ENCODE measurements at places on chromosomes 1 and 21.

DNA sequence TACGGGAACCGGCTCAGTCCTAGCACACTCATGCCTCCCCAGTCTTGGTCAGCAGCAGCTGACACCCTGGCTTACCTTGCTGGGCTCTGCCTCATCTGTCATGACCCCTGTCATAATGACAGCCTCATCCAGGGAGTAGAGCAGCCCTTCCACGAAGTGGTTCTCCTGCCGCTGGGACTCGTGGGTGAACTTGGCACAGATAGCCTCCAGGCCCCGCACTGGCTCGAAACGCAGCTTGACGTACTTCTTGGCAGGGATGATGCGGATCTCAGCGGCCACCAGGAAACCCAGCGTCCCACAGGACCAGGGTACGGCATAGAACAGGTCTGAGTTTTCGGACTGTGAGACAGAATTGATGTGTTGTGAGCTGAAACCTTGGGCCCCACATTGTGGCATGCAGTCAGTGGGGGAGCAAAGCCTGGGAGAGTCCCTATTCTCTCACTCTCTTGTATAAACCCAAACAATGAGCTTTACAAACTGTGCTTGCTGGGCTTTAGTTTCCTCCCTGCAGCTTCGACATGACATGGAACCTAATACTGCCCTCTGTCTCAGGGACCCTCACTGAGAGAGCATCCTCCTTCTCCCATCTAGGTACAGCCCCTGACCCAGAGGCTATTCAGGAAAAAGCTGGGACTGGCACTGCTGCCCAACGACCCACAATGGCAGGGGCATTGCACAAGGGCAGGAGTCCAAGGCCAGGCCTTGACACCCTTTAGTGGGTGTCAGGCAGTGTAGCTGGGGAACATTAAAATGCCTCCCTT lies 15.5 kb downstream of the DHCR24 start:
- no peak for DNase-seq

DNA sequence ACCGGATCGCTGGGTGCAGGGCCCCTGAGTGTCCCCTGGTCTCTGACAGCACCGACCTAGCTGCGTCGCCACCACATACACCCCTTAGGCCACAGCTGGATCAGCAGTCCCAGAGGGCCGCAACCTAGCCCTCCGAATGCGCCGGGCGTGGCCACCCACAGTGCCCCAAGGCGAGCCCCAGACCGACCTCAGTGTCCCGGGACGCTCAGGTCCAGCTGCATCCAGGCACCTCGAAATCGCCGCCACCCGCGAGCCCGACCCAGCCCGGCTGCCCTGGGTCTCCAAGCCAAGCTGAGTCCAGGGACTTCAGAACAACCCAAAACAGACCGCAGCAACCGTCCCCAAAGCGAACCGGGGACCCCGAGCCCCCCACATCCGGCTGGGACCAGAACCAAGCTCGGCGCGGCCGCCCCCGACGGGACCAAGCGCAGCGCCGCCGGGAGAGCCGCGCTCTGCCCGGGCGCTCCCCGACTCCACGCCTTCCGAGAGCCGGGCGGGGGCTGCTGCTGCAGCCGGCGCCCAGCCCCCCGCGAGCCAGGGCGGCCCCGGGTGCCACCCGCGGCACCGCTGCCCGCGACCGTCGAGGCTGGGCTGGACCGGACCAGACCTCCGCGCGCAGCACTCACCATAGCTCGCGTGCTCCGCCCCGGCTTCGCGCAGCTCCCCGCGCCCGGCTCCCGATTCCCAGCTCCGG lies 54.6 kb upstream of the ECE1 start:
- DNase-seq = no peak

- DNase-seq = peak; percentile 91
Measured at GRCh38 chr21:44836666-44837471, 19.0 kb upstream of the SUMO3 start.

DNA sequence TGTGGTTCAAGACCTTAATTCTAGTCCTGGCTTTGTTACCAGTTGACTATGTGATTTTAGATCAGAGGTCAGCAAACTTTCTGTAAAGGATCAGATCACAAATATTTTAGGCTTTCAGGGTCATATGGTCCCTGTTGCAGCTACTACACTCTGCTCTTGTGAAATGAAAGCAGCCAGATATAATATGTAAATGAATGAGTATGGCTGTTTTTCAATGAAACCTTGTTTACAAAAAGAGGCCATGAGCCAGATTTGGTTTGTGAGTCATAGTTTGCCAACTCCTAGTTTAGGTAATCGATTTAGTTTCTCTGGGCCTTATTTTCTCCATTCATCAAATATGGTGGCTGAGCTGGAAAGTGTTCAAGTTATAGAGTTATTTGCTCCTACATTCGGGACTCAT lies 346.7 kb downstream of the NUF2 start:
- DNase-seq = no peak

GRCh38 chr1:8473121-8473875 lies 155.4 kb downstream of the SLC45A1 start:
- DNase-seq = no peak

DNA sequence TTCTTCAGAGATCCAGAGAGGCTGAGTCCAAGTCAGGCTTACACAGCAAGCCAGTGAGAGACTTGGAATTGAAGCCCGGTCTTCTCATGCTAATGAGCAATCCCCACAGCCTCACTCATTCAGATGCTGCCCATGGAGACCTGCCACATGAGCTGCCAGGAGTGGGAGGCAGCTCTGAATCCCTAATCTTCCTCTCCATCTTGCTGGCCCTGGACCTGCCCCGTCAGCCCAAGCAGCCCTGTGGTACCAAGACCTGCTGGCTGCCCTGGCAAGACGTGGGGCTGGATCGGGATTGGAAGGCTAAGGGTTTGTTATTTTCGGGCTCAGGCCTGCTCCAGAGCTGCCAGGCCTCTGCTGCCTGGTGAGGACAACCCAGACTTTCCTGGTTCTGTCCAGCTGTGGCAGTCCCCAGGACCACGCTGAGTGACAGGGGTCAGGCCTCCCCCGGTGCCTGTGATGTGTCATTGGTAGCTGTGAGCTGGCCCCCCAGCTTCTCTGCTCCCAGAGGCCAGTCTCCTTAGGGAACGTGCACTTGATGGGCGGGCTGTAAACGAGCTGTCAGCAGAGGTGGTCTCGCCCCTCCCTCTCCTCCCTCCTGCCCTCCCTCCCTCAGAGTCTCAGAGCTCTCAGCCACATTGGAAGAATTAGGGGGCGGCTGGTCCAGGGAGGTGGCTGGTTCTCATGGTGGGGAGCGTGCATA lies 135.0 kb downstream of the FOXD2 start:
- DNase-seq = no peak

DNA sequence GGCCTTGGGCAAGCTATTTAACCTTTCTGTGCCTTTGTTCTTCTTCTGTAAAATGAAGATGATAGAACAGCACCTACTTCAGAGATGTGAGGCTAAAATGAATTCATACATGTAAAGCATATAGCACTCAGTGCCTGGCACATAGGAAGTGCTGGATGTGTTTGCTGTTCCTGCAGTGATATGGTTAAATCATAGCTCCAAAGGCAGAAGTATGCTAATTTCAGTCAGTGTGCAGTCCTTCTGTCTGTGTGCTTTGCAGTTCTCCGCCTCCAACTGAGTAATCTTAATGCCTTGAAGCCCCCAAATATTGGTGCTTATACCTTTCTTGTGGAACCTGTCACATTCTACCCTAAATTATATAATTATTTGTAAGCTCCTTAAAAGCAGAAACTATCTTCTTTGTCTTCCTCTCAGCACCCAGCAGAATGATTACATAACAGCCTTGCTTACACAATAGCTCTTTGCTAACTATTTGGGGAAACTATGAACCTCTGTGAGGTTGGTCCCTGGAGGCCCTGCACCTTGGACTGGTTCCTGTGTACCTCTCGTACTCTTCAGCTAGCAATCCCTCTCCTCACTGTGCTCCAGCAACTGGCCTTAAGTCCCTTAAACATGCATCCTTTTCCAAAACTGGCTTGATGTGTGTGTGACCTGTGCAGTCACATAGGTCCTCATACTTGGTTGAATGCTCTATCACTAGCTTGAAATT lies 57.0 kb upstream of the CACYBP start:
- no peak for DNase-seq

DNA sequence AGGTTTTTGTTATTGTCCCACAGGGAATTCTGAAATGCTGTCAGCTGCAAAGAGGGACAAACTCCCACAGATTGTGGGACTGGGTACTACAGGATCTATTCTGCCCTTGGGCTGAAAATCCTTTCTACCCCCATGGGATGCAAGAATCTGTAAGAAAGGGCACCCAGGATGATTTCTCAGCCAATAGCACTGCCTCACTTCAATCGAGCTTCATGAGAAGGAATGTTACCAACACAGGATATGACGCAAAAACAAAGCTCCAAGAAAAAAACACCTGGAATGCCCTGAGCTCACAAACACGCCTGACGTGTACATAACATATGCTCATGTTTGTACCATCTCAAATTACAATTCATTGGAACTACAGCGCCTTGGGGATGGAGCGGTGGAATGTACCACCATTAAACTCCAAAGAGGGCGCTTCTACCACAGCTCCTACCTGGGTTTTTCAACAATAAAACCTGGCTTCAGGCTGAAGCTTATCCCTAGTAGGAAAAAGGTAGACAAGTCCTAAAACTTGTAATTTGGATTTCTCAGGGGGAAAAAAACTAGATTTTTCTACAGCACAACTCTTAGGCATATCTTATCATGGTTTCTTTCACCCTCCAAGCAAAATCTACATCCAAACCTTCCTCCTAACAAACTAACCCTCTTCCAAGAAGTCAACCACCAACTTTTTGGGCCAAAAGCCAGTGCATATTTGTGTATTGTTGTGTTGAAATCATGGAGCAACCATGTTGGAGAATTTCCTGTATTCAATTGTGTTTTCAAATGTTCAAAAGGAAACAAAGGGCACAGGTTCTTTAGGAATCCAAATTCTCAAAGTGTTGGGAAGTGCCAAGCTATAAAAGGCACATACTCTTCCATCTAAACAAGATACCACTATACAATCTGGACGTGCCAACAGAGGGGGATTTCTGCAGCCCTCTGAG lies 78.9 kb downstream of the TGFBR3 start:
- no peak for DNase-seq

DNA sequence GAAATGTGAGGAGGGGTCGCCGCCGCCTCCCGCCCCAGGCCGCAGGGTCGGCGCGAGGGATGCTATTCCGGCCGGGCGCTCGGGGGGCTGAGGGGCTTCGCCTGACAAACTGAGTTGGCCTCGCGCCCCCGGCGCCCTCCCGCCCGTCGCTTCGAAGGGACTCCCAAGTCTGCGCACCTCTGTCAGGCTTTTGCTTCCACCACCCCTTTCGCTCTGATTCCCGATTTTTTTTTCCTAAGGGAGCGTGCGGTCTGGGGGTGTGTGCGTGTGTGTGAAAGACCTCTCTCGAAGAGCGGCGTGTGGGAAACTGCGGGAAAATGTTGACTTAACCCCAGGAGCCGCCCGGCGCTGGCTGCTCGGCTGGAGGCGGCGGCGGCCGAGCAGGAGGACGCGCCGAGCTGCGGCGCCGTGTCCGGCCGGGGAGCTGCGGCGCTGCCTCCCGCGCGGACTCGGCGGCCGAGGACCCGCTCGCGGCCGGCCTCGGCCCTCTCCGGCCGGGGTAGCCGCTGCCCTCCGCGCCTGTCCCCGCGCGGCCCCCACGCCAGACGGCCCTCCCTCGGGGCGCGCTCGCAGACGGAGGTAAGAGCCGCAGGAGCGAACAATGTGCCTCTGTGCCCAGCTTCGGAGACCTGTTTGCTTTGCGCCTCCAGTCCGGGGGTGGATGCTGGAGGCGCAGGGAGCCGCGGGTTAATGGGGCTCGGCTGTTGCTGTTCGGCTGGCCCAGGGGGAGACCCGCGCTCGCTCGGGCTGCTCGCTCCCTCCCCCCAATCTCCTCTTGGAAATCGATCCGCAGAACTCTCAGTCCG lies 1.1 kb downstream of the ADGRL2 start:
- DNase-seq = peak; percentile 87

DNA sequence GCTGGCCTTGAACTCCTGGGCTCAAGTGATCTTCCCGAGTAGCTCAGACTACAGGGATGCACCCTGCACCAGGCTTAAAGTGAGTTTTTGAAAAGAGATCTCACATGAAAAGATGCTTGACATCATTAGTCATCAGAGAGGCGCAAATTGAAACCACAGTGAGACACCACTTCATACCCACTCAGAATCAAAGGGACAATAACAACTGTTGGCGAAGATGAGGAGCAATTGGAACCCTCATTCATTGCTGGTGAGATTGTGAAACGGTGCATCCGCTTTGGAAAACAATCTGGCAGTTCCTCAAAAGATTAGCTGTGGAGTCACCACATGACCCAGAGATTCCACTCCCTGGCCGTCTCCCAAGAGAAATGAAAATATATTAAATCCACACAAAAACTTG lies 122.3 kb downstream of the PGBD5 start:
- no peak for DNase-seq

- peak; percentile 27 for DNase-seq
Measured at GRCh38 chr1:156262461-156263287, 14.8 kb upstream of the PAQR6 start.

DNA sequence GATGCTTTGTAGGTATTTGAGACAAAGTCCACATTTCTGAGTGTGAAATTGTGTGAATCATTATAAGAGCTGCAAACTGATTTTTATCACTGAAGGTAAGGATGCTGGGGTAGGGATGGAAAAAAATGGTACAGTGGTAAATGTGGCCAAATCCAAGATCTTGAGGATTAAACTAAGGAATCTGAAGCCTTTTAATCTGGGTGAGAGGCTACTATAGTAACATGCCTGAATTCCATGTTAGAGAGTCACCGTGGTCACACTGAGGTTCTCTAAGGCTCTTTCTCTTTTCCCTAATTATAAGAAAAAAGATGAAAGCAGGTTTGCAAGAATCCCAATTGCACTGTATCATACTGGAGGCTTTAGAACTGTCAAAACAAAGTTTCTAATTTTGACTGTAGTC lies 17.6 kb downstream of the PTGER3 start:
- DNase-seq = no peak

GRCh38 chr1:78441921-78442320 lies 48.9 kb upstream of the PTGFR start:
- DNase-seq = no peak

GRCh38 chr1:61005614-61006580 lies 76.5 kb upstream of the NFIA start:
- no peak for DNase-seq

GRCh38 chr1:14745789-14746188 lies 147.3 kb downstream of the KAZN start:
- DNase-seq = no peak

DNA sequence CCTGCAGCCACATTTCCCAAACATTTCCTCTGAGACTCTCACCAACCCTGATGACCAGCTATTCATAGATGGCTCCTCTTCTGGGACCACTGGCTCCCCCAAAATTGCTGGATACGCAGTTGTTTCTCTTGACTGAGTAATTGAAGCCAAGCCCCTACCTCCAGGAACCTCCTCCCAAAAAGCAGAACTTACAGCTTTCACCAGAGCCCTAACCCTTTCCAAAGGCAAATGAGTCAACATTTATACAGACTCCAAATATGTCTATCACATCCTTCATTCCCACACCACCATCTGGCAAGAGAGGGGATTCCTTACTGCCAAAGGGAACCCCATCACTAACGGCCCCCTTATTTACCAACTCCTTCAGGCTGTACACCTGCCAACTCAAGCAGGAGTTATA lies 20.3 kb upstream of the CA6 start:
- DNase-seq = no peak

DNA sequence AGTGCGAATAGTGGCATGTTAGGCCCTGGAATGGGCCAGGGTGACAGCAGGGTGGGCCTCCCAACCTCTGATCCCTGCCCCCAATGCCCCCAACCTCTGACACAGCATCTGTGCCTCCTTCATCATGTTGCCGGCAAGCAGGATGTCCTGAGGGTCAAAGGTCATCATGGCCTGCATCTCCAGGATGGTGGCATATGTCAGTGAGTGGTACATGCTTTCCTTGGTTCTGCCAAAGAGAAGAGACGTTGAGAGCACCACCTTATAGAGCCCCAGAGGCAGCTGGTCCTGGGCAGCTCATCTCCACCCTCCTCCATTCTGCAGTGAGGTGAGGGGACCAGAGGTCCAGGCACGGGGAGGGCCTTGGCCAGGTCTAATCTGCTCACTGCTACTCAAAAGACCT lies 17.6 kb downstream of the TTC39A start:
- DNase-seq = peak; percentile 50

Measured in chondrocyte (in vitro differentiated cells).